ENCODE measurements at places on chromosomes 3 and 15.

DNA sequence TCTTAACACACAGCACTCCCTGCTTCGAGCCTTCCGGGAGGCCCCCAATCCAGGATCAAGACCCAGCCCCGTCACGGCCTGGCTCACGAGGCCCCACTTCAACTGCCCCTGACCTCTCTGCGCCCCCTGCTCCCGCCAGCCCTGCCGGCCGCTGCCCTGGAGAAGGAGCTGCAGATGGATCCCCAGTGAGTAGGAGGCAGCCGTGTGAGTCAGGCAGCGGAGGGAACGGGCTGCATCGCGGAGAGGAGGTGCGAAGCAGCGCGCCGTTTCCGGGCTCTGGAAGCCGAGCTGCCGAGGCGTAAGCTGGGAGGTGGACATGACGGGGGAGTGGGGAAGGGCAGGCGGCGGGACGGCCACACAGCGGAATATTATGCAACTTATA is 133.4 kb downstream of the TPRA1 start:
- no peak for DNase-seq

- no peak for DNase-seq
These were observed 110.0 kb downstream of the ARNT2 start for GRCh38 chr15:80514071-80514780.

- DNase-seq, result no peak
These were observed 112.6 kb downstream of the TCF12 start for GRCh38 chr15:57031082-57031481.

- no peak for DNase-seq
These were observed 67.7 kb downstream of the RARB start for GRCh38 chr3:25495726-25496253.

DNA sequence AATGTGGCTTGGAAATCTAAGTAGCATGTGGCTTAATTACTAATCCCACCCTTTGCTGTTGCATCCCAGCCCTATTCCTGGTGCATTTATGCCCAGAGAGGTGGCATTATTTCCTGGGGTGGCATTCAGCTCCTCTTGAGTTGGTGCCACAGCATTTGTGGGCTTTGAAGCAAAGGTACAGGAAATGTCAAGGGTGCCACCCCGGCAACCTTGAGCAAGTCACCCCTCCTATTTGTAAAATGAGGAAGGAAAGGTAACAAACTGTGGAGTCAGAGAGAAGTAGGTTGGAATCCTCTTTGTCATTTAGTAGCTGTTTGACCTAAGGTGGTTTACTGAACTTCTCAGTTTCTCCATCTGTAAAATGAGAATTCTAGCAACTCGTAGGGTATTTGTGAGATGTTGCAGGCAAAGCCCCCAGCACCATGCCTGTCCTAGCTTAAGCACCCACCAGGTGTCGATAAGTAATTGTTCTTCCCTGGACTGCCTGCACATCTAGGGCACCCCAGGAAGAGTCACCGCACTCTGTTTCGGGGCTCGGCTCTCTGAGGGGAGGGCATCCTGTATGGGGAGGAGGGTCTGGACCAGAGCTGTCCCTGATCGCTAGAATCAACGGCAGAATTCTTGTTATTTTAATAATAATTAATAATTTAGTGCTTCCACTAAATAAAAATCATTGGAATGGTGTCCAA is 17.1 kb downstream of the ISG20 start:
- no peak for DNase-seq

DNA sequence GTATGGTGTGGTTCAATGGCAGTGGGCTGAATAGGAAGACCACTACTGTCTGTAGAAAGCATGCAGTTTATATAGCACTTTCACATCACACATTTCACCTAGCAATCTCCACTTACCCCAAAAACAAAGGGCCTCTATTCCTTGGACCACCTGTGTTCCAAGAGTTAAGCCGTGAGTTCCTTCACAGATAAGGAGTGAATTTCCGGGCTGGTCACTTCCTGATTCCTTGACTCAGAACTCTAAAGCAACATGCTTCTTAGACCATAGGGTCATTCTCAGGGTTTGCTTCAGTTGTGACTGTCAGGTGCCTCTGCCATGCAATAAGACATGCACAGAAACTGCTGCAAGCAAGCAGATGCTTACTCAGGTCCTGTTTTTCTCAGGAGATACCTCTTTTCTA is 588.5 kb upstream of the TGFBR2 start:
- DNase-seq, result no peak

- DNase-seq, result no peak
These were observed 227.2 kb downstream of the XXYLT1 start for GRCh38 chr3:195043607-195044339.

- DNase-seq, result no peak
These were observed 5.1 kb upstream of the MUC20 start for GRCh38 chr3:195715583-195716266.

DNA sequence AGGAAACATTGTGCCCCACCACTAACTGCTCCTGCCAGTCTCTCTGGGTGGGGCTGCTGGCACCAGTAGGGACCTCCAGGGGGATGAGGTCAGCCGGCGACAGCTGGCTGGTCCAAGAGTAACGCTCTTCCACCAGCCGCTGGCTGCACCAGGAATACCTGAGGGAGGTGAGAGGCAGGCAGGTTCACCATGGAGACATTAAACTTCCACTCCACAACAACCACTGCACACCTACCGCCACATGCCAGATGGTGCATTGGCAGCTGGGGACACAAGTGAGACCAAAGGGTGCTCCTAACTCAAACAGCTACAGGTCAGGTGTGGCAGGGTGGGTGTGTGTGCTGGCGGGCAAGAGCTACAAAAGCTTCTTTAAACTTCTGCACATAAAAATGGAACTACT is 4.5 kb downstream of the POLG start:
- no peak for DNase-seq

DNA sequence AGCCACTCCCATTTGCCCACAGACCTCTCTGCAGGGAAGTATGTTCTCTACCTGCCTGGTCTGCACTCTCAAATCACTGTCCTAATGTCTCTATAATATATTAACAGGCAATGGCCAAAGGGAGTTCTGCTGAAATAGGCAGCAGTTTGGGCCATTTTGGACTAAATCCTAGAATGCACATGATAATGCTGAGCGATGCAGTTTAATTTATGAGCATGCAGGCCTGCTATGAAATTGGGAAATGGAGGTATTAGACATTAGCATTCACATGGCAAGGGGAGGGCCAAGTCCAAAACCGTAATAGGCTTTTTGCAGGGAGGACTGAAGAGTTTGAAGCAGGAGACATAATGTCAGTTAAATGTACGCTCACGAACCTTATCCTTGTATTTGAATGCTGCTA is 31.3 kb downstream of the NMNAT3 start:
- DNase-seq, result no peak

- DNase-seq, result no peak
These were observed 144.3 kb upstream of the PFN2 start for GRCh38 chr3:150114873-150115540.

DNA sequence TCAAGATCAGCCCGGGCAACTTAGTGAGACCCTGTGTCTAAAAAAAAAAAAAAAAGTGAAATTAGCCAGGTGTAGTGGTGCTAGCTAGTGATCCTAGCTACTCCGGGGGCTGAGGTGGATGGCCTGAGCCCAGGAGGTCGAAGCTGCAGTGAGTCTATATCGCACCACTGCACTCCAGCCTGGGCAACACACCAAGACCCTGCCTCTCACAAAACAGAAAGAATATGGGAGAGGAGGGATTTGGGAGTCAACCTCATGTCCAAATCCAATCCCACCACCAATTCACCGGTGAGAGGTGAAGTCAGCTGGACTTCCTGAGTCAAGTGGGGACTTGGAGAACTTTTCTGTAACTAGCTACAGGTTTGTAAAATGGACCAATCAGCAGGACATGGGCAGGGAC is 80.5 kb upstream of the MFGE8 start:
- no peak for DNase-seq

DNA sequence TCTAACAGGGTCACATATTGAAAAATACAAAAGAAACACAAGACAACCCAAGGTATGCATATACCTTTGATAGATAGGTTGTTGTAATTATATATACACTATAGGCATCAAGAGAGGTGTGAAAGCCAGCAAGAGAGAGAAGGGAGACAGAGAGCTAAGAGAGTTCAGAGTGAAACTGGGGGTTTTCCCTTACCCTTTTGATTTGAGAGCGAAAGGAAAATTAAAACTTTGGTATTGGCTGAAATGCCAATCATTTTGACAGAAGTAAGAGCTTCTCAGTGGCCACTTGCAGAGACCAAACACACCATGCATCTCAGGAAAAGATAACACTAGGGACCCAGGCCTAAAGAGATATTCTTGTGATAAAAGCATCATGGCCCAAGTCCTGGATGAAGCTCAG is 183.6 kb downstream of the SHOX2 start:
- no peak for DNase-seq

GRCh38 chr3:29406291-29406832 is 125.5 kb downstream of the RBMS3 start:
- no peak for DNase-seq

GRCh38 chr3:136353461-136353860 is 103.3 kb downstream of the PCCB start:
- DNase-seq, result no peak

DNA sequence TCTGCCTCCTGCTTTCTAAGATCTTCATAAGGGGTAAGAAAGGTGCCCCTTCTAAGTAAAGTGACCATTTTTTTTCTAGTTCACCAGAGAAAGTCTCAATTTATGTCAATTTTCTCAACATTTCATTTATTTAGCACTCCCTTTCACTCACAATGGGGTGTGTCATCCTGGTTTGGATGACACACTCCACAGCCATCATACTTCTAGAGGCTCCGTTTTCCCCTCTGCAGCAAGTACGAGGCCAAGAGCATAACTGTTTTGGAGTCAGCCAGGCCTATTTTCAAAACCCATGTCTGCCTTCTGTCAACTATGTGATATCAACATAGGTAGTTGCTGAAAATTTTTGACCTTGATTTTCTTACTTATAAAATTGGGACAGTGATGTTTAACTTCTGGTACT is 703.2 kb downstream of the NLGN1 start:
- DNase-seq, result no peak

GRCh38 chr15:90618330-90619125 is 88.8 kb downstream of the CRTC3 start:
- DNase-seq, result no peak

GRCh38 chr3:23202921-23203707 is at the start of gene UBE2E2:
Gene UBE2E2 (plus strand): TSS chr3:23203327.
- peak; percentile 84 for DNase-seq

- DNase-seq, result no peak
These were observed 608.3 kb downstream of the RBMS3 start for GRCh38 chr3:29889215-29889614.

GRCh38 chr3:15199493-15200105 is 6.4 kb upstream of the CAPN7 start:
- DNase-seq, result no peak

Data from Right ventricle myocardium inferior (tissue), 1 donor.